ENCODE measurements at places on chromosomes 16 and 17.

DNA sequence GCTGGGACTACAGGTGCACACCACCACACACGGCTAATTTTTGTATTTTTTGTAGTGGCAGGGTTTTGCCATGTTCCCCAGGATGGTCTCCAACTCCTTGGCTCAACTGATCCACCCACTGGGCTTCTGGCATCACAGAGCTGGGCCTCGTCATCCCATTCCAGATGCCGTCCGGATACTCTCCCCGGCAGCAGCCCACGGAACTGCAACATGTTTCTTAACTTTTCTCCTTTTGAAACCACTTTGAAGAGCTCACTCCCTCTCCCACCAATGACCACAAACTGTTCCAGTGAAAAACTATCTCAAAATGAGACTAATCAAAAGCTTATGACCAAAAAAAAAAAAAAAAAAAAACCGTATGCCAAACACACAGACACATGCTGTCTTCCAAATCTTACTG lies 17.6 kb downstream of the PEMT start:
- DNase-seq: peak; percentile 20

DNA sequence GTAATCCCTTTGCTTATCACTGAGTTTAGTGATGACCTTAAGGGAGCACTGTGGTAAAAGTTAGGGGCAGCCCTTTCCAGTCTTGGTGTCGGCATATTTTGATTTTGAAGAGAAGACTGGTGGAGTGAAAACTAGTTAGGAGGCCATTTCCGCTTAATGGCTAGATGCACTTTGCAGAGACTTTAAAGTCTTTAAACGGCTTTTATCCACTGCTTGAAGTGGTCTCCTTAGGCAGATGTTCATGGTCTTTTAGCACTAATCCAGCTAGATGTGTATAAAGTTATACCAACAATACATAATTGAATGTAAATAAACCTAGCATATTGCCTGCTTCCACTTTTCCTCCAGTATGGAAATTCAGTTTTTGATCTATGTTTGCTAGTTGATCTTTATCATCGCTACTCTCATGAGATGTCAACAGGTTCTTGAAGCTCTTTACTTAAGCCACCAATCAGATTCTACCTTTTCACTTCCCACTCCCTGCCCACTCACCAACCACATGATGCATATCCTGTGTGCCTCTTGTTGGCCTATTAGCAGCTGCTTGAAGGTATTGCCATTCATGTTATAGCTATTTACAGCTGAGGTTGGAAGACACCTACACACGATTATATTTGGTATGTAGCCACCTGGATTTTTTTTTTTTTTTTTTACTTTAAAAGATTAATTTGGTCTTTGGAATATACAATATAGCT lies 132.0 kb downstream of the NLK start:
- DNase-seq: no peak

GRCh38 chr16:63315229-63315628 lies 1279.0 kb upstream of the CDH8 start:
- no peak for DNase-seq

DNA sequence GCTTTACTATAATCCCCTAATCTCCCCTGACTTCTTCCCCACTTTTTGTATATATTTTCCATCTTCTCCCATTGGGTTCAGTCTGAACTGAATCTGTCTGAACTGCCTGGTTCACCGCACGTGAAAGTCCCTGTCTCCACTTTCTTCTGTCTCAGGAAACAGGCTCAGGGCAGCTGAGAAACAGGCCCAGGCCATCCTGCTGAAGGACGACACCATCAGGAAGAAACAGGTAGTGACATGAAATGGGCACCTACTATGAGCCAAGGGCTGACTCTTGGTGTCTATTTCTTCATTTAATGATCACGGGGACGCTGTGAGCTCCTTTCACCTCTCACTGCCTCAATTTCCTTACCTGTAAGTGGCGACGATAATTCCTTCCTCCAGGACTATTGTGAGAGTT lies 90.5 kb upstream of the HSBP1 start:
- no peak for DNase-seq

DNA sequence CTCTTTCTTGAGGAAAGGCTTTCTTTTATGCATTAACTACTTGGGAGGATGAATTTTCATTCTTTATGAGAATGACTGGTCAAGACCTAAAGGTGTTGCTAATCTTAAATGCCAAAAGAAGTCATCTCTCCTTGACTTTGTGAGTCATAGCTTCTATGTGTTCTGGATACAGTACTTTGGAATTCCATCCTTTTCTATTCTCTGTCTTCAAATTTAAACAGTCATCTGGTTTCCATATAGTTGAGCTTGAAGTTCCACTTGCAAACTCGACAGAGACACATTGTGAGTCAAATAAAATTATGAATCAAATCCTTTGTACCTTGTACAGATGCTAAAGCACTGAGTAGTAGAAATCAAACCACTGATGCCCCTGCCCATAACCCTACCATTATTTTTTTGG lies 271.9 kb upstream of the PMFBP1 start:
- no peak for DNase-seq

DNA sequence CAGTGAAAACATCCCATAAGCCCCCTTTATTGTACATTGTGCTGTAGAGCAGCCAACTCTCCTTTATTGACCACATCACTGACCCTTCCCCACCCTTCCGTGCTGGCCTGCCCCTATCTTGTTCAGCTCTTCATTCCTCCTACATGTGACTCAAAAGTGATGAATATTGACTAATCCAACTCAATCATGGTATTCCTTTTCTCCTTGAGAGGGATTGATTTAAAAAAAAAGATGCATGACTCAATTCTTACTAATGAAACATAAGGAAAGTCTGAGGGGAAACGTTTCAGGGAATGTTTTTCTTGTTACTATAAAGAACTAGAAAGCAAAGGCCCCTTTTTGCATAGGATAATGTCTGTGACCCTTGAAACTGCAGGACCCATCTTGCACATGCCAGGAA lies 125.2 kb upstream of the SOX9 start:
- DNase-seq: no peak

- DNase-seq: no peak
Observed at GRCh38 chr17:53765609-53766008, 57.1 kb upstream of the KIF2B start.

- DNase-seq: no peak
Observed at GRCh38 chr16:47627721-47628120, 166.6 kb downstream of the PHKB start.

- DNase-seq: no peak
Observed at GRCh38 chr17:21024024-21024423, 18.8 kb downstream of the USP22 start.

GRCh38 chr17:20206068-20206467 lies 196.9 kb downstream of the SPECC1 start:
- DNase-seq: no peak

DNA sequence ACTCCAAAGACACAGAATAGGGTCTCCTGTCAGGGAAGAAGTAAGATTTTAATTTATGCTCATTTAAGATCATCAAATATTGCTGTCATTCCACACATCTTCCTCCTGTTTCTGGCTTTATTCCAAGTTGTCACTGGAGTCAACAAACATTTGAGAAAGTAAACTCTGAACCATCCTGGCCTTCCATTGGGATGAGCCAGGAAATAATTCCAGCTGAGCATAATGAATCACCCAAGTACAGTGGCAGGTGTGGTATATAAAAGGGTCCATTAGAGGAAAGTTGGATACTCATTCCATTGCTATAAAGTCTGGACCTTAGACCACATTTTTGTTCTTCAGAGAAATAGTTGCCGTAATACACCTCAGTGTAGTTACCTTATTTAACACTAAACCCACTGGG lies 246.1 kb downstream of the SLC39A11 start:
- DNase-seq: no peak

GRCh38 chr16:73996624-73997339 lies 299.8 kb upstream of the PSMD7 start:
- DNase-seq: no peak

DNA sequence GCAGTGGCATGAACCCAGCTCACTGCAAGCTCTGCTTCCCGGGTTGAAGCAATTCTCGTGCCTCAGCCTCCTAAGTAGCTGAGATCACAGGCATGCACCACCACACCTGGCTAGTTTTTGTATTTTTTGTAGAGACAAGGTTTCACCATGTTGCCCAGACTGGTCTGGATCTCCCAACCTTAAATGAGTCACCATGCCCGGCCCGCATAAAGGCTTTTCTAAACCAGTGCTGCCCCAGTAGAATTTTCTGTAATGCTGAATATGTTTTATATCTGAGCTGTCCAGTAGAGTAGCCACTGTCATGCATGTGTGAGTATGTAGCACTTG lies 36.9 kb upstream of the WSB1 start:
- DNase-seq: no peak

GRCh38 chr16:47477679-47478078 lies 16.5 kb downstream of the PHKB start:
- DNase-seq: no peak

DNA sequence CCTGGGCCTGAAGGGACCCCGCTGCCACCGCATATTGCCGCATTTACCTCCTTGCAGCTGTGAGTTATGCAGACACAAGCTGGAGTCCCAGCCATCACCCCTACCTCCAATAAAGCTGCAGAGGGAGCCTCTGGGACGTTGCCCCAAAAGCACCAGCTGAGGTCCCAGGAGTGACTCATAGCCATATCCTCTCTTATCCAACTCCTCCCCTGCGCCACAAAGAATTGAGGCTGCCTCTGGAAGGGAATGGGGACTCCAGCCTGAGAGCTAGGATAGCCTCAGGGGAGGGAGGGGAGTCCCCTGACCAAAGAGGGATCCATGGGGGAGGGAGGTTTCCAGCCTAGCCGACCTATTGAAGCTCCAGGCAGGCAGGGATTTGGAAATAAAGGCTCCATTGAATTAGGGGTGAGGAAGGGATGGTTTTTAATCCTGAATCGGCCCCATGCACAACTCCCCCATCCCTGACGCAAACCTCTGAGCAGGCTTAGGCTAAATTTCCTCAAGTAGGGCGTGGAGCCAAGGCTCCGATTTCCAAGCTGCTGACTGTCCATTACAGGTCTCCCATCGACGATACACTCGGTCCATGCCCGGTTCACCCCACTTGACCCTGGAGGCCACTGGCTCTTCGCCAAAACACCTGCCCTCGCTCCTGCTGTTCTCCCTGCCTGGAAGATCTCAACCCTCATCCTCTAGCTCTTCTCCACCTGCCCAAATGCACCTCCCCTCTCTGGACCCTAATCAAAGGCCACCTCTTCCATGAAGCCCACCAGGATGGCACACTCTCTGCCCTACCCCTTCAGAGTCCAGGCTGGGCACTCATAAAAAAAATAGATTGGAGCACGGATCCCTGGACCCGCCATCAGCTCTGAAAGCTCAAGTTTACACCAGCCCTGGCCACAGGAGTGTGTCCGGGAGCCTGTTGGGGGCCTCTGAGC lies 27.5 kb downstream of the PIMREG start:
- peak; percentile 8 for DNase-seq

Data from fibroblast of skin of left biceps (primary cell).